Thyroid gland (tissue), 4 donors: ENCODE measurements at places on chromosomes 1 and 21. TPM values are rescaled to one million over a fixed set of nuclear protein-coding genes. Genes with fewer than 3 reads are reported as not detected.

- no peaks in the 10 kb centered on the region for H3K27me3 ChIP-seq
- H3K36me3 ChIP-seq: no peaks in the 10 kb centered on the region
- no peak overlapping the region for H3K27ac ChIP-seq
- no peaks in the 10 kb centered on the region for H3K4me1 ChIP-seq
Measured at GRCh38 chr1:207970329-207971233, 59.7 kb upstream of the CD34 start.

GRCh38 chr1:81921344-81921743, 120.6 kb downstream of the ADGRL2 start:
- H3K4me1 ChIP-seq: peaks cover 22% of the 10 kb centered on the region
- no peak overlapping the region for H3K4me3 ChIP-seq
- DNase-seq: no peak
- H3K27me3 ChIP-seq: no peaks in the 10 kb centered on the region
- no peaks in the 10 kb centered on the region for H3K36me3 ChIP-seq

LAMC2 gene
- total RNA-seq: 25.7 TPM

FAM163A gene
- not detected for total RNA-seq
